ENCODE measurements at places on chromosomes 2 and 18.

- no peak for DNase-seq
Observed at GRCh38 chr18:11831921-11832320, 19.3 kb upstream of the CHMP1B start.

DNA sequence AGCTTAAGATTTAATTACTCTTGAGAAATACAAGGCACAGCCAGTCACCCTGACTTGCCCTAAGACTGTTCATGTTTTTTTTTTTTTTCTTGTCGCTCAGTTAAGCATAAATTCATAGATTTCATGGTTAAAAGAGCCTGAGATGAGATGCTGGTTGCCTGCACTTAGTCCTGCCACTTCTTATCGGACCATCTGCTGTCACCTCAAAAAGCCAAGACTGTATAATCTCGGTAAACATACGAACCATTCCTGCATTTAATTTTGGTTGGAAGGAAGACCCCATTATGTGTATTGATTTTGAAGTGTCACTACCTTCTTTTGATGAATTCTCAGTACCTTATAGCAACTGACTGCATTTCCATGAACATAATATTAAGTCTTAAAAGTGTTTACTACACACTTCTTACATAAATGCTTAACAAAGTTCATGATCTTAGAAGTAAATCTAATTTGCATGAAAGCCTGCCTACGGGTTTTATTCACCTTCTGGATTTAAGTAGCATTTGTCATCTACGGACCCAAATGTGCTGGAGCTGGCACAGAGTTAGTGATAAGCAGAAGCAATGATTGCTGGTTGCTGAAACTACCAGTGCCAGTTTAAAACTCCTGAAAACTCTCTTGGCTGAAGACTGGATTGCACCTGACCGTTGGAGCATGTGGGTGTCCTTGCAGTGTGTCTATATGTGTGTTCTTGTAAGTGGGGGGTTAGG is 843.4 kb downstream of the TMEM182 start:
- no peak for DNase-seq

GRCh38 chr18:13416848-13417247 is 198.3 kb downstream of the LDLRAD4 start:
- no peak for DNase-seq

- DNase-seq, result no peak
Observed at GRCh38 chr18:61910101-61910500, 17.3 kb upstream of the RNF152 start.

GRCh38 chr18:39796393-39796792 is 2158.6 kb upstream of the PIK3C3 start:
- DNase-seq, result no peak

GRCh38 chr2:182726473-182726872 is 10.4 kb downstream of the DNAJC10 start:
- DNase-seq, result no peak

DNA sequence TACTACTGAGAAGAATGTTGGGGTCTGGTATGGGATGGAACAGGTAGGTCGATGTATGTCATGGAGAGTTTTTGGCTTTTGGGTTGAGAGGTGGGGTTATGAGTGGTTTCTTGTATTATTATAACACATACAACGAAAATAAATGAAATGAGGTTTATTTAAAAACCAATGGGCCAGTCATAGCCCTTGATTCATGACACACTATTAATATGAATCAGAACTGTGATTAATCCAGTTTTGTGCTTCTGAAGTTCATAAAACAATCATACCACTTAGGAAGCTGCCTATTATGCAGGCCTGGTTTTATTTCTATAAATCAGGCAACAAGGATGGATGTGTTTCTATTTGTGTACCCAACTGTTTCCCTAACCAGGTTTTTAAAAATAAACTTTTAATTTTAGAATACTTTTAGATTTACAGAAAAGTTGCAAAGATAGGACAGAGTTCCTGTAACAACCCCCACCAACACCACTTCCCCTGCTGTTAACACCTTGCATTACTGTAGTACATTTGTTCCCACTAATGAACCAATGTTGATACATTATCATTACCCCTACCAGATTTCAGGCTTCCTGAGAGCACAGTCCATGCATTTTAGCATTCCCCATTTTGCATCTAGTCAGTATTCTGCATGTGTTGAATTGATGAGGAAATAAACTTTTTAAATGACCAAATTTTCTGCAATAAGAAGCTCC is 37.5 kb upstream of the NCOA1 start:
- no peak for DNase-seq

DNA sequence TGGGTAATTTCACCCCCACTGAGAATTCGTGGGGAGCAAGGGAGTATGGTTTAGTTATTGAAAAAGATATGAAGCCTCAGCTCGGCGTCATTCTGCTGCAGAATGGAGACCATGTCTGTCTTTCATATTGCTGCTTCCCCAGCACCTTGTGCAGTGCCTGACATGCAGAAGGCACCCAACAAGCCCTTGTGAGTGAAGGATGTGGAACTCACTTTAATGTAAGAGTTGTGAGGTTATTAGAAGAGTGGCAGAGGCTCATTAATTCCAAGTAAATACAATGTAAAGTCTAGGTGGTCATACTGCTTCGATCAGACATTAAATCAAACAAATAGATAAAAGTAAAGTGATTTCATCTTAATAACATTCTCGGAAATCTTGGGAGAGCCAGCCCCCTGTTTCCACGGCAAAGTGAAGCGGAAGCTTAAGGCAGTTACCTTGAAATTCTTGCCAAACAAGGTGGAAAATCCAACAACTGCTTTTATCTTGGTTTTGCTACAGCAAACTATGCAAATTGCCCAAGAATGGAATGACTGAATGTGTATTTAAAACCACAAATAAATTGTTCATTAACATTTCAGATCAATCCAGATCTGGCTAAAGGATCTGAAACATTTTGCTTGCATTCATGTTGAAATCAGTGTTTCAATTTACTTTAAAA is 9.6 kb downstream of the CFAP221 start:
- DNase-seq, result no peak

GRCh38 chr18:61129001-61129400 is 204.2 kb upstream of the CDH20 start:
- no peak for DNase-seq

DNA sequence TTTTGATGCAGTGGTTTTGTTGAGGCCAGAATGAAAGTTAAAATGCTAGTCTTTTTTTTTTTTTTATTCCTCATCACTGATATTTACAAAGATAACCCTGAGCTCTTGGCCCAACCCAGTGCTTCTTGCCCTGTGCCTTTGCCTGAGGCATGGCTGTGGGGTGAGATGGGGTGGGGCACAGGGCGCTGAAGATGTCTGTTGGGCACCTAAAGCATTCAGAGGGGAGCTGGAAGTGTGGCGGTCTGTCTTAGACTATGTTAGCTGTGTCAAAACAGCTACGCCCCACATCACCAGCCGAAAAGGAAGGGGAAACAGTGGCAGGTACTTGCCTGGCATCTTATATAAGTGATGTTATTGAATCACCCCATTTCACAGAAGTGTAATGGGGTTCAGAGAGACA is 20.7 kb downstream of the TOGARAM2 start:
- DNase-seq, result no peak

- DNase-seq, result no peak
Observed at GRCh38 chr2:177221534-177221933, 8.9 kb downstream of the HNRNPA3 start.

GRCh38 chr2:199428291-199428690 is 29.4 kb downstream of the SATB2 start:
- DNase-seq, result no peak

- DNase-seq, result no peak
Observed at GRCh38 chr2:182615036-182615435, 101.0 kb upstream of the DNAJC10 start.

- DNase-seq, result no peak
Observed at GRCh38 chr2:215540658-215541057, 104.8 kb upstream of the FN1 start.

- no peak for DNase-seq
Observed at GRCh38 chr2:107721178-107721577, 105.5 kb upstream of the RGPD4 start.

DNA sequence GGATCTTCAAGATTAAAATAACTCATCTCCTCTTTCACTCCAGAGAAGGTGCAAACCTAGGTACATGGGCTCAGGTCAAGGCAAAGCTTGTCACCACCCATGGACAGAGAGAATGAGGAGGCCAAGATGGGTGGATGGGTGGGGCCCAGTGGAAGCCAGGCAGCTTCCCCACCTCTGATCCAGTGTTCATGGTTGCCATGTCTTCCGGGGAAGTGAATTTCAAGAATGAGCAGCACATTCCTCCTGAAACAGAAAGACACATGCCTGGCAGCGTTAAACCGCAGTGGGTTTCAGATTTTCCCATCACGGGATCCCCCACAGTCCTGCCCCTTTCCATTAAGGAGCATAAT is 301.7 kb downstream of the EIPR1 start:
- no peak for DNase-seq

DNA sequence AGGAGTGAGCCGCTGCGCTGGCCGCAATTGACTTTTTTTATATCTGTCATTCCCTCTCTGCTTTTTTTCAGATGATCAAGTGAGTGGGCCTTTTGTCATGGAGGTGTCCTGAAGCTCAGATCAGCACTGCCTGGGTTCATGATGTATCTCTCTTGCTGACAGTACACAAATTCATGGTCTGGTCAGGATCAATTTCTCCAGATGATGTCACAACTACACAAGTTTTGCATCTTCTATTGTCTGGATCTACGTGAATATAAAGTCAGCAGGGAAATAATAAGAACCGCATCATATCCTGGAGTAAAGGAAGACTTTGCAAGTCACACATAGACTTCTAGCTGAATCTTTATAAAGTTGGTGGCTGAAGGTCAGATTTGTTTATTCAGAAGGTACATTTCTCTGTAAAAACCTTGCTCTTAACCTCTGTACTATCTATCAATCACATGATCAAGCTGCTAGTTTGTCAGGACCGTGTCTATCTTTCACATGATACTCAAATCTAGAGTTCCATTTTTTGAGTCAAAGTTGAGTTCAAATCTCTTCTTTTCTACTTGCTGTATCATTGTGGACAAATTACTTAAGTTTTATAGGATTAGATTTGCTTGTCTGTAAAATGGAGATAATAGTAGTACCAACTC is 13.1 kb upstream of the CD28 start:
- no peak for DNase-seq

DNA sequence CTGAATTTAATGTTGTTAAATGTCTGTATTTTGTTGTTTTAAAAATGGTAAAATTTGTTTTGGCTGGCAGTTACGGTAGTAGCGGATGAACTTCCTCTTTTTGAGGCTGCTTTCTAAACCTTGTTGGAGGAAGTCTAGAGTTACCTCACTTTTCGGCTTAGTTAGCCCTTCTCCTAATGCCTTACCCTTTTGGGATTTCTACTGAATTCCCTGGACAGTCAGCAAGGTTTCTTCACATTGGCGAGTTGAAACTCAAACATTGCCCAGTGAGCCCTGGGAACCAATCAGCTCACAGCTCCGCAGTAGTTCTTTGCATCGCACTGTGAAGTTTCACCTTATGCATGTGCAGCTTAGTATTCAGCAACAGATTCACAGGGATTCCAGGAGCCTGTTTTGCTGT is 55.2 kb downstream of the TMEM247 start:
- DNase-seq, result no peak

- no peak for DNase-seq
Observed at GRCh38 chr18:45833846-45834245, 8.4 kb downstream of the SIGLEC15 start.

DNA sequence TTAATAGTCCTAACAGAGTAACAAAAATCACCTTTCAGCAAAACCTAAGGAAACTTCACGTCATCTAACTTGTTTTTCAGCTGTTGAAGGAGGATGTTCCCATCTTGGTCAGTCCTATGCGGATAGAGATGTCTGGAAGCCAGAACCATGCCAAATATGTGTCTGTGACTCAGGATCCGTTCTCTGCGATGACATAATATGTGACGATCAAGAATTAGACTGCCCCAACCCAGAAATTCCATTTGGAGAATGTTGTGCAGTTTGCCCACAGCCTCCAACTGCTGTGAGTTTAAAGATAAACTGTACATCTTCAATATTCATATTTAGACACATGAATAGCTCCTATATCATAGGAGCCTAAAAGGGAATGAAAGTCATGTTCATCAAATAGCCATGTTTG is 10.5 kb downstream of the COL3A1 start:
- no peak for DNase-seq

- no peak for DNase-seq
Observed at GRCh38 chr18:34522603-34523002, 187.5 kb upstream of the DTNA start.

GRCh38 chr18:57231864-57232263 is 85.0 kb downstream of the BOD1L2 start:
- no peak for DNase-seq

DNA sequence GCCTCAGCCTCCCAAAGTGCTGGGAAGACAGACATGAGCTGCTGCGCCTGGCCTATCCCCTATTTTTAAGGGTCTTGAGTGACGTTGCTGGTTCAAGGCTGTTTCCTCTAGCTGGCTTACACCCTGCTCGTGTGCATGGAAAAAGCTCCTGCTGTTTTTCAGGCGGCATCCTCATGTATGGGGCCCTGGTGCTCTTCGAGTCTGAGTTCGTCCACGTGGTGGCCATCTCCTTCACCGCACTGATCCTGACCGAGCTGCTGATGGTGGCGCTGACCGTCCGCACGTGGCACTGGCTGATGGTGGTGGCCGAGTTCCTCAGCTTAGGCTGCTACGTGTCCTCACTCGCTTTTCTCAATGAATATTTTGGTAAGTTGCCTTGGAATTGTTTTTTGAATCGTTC is 22.0 kb upstream of the NFATC1 start:
- no peak for DNase-seq

DNA sequence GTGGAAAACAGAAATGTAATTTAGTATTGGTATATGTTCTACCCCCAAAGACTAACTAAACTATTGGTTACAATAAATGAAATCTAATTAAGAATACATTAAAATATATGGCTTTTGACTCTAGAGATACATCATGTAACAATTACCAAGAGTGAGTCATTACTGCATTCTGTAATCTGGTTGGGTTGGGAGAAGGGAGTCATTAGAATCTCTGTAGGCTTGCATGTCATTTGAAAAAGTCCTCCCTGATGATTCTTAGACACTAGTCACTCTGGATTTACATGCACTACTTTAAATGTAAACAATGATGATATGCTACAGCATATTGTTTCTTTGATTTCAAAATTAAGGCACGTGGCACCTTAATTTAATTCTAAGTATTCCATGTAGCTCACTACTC is 293.4 kb upstream of the CHST9 start:
- DNase-seq, result no peak

DNA sequence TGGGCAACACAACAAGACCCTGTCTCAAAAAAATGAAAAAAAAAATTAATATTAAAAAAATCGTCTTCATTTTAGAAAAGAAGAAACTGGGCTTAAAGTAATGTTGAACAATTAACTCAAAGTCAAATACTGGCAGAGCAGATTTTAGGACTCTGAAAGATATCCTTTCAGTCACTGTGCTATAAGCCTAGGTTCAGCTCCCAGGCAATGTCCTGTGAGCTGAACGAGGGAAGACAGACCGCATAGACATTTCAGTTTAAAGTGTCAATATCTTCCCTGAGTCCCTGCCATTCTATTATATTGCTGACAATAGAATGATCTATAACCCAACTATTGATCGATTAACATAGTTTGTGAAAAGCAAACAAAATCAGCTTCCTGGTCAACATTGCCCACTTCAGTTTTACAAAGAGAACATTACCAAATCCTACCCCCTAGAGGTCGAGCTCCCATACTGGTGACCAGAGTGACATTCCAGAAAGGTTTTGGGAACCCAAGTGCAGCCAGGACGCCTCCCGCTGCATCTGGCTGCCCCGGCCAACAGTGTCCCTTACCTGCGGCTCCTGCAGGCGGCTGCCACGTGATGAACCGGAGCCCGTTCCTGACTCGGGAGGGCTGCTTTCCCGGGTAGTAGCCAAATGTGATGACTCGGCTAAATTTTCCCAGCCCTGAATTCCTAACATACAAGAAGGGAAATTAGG is 639 bp downstream of the MRO start:
- no peak for DNase-seq
